Endothelial cell (in vitro differentiated cells): ENCODE measurements at places on chromosomes 7 and 10. TPM values are rescaled to one million over a fixed set of nuclear protein-coding genes. Genes with fewer than 3 reads are reported as not detected.

DNA sequence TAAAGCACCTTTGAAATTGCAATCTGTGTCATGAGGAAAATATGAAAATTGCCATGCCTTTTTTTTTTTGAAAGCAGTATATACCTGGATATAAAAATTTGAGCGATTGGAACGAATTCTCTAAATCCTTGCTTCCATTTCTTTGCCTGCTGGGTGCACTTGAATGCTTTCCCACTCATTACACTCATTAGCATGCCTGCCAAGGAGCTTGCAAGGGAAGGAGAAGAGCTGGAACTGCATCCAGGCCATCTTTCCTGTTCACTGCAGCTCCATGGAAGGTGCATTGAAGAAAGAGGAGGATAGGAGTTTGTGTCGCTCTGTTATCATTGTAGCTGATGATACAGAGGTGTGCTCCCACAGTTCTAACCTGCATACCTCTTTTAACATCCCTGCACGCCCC, 102.4 kb upstream of the GJD4 start:
- H3K4me1 ChIP-seq = peaks cover 60% of the 10 kb centered on the region
- peaks cover 10% of the 10 kb centered on the region for H3K27me3 ChIP-seq
- no peak for DNase-seq
- H3K36me3 ChIP-seq = peaks cover 8% of the 10 kb centered on the region

GRCh38 chr7:11552676-11553296, 279.2 kb downstream of the THSD7A start:
- no peak for DNase-seq
- H3K27me3 ChIP-seq = no peaks in the 10 kb centered on the region
- H3K27ac ChIP-seq = no peak overlapping the region
- no peak overlapping the region for H3K4me3 ChIP-seq
- H3K36me3 ChIP-seq = peaks cover 4% of the 10 kb centered on the region
- H3K4me1 ChIP-seq = peaks cover 3% of the 10 kb centered on the region

The NOC3L gene
- 9.3 TPM for total RNA-seq

GRCh38 chr10:22317076-22317370, 835 bp downstream of the COMMD3 start:
- H3K27me3 ChIP-seq = peaks cover 18% of the 10 kb centered on the region
- peaks cover 21% of the 10 kb centered on the region for H3K4me1 ChIP-seq
- DNase-seq = no peak

GRCh38 chr10:86289577-86289868, 77.1 kb downstream of the GRID1 start:
- no peak for DNase-seq
- no peak overlapping the region for H3K27ac ChIP-seq
- H3K4me1 ChIP-seq = no peaks in the 10 kb centered on the region
- no peak overlapping the region for H3K4me3 ChIP-seq
- peaks cover 7% of the 10 kb centered on the region for H3K27me3 ChIP-seq

DNA sequence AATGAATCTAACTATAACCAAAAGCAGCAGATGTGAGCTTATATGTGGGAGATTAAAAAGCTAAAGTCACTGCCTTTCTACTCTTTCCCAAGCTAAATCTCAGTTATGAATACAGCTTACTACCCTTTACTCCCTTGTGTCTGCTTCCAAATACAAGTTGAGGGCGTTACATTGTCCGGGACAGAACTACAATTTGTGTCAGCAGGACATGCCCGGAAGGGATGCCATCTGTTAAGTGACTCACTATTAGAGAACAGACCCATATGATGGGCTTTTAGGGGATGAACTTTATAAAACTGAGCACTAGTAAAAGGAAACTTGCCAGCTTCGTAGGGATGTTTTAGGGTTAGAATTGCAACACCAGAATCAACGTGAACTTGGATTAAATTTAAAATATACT, 299.7 kb upstream of the CSTF2T start:
- H3K4me3 ChIP-seq = no peak overlapping the region
- H3K36me3 ChIP-seq = no peaks in the 10 kb centered on the region
- no peaks in the 10 kb centered on the region for H3K27me3 ChIP-seq
- peaks cover 60% of the 10 kb centered on the region for H3K4me1 ChIP-seq
